Fibroblast of skin of left quadriceps (primary cell): ENCODE measurements at places on chromosomes 5 and 9.

DNA sequence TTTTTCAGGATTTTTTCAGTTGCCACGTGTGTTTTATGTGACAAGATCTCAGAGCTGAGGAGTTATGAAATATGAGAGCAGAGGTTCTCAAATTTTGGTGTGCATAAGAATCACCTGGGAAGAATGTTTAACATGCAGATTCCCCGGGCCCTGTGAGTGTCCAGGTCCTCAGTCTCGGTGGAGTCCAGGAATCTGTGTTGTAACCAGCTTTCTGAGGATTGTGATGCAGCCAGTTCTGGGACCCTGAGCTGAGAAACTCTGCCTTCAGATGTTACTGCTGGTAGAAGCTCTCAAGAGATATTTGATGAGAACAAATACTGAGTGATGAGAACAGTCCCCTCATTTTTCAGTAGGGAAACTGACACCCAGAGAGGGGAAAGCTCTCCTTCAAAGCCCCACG, 102.8 kb upstream of the SAP30L start:
- DNase-seq: no peak

DNA sequence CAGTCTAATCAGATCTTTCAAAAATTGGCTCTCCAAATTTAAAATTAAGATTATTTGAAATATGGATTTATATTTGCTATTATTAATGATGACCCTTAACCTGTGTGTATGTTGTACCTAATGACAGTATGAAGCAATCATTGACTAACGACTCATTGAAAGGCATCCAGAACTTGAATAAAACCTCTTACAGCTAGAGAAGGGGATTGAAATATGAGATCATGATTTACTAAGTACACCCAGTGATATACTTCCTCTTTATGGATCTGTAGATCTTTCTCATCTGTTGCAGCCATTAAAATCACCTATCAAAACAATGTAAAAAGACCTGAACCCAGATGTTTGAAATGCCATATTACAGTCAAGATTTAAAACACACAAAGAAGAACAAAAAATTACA, 126.5 kb downstream of the RPS23 start:
- DNase-seq: no peak

DNA sequence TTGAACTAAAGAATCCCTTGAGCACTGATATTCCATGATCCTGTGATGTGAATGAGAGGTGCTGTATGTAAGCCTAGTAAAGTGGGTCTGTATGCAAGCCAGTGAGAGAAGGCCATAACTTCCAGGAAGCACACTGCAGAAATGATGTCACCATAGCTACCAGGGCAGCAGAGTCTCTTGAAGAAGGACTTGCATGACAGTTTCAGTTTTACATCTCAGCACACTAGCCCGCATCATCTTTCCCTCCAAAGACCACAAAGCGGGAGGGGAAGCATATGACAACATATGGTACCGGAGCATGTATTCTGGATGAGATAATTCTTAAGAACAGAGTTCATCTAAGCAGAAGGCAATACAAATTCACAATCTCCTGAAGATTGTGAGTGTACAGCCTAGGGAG, 37.6 kb upstream of the MAST4 start:
- no peak for DNase-seq

DNA sequence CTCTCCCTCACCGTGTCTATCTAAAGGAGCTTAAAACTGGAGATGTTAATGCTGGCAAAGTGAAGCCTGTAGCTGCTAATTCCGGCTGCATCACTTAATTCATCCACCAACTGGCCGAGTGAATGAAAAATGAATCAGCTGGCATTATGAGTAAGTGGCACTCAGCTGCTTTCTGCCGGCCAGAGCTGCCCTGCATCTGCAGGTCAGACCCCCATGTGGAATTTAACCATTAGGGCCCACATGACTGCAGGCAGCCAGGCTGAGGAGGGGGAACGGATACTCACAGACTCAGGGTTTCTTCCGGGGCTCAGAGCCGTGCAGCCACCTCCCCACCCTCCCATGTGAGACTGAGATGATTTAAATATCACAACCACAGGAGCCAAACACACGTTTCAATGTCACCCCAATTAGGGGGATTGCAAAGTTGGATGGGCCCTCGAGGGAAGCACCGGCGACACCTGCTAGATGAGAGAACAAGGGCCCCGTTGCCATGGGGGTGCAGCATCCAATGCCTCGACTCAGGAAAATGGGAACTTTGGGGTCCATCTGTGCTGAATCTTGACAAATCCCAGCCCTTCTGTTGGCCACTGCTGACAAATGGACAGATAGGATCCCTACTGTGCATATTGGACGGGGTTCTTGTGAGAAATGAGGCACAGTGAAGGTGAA, 115.6 kb upstream of the ALDH1B1 start:
- DNase-seq: no peak

- no peak for DNase-seq
Observed at GRCh38 chr9:131080589-131080988, 15.7 kb upstream of the AIF1L start.

GRCh38 chr5:99004960-99005359, 76.2 kb upstream of the CHD1 start:
- no peak for DNase-seq

GRCh38 chr5:6868171-6868570, 154.9 kb downstream of the TENT4A start:
- DNase-seq: no peak

DNA sequence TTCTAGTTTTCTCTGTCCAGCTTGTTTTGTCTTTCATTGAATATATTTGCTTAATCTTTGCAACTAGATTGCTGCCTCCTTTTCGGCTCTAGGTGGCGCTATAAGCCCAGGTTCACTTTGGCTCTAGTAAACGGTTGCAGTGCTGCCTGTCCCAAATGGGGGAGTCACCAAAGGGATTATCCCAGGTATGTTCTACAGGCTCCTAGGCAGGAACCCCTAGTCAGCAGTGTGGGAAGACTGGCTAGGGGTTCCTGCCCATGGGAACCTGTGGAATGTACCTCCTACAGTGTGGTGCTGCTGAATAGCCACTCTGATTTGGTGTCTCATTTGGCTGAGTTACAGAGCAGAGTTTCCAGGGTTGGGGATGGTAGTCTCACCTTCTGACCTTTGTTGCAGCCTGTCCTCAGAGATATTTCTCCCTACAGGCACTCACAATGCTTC, 85.2 kb downstream of the ARSB start:
- DNase-seq: no peak

- no peak for DNase-seq
Observed at GRCh38 chr5:175561085-175561484, 82.7 kb downstream of the SFXN1 start.

DNA sequence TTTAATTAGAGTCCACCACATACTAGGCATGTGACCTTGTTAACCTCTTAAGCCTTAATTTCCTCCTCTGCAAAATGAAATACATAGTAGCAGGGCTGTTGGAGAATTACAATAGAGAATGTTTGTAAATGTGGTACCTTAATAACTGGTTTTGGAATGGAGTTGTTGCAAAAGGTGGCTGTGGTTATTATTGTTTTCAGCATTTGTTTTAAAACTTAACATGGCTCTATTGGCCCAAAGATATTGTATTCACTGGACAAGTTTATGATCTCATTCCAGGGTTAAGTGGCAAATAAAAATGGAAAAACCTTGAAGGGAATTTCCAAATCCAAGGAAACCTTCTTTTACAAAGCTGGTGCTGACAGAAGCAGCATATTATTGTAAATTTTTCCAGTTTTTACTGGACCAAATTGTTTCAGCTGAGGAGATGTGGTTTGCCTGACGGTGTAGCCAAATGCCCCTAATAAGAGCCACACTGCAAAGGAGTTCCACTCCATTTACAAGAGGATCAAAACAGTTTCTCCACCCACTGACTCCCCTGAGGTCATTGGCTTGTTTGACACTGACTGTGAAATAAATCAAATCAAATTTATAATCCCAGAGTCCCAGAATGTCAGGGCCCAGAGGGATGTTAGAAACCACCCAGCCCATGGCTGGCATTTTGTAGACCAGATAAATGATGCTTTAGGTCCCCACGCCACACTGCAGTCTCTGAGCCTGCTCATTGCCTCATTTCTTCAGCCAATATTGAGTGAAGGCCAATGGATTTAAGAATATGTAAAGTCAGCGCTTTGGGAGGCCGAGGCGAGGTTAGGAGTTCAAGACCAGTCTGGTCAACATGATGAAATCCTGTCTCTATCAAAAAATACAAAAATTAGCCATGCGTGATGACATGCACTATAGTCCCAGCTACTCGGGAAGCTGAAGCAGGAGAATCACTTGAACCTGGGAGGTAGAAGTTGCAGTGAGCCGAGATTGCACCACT, 45.2 kb downstream of the ADRA1B start:
- DNase-seq: no peak

- no peak for DNase-seq
Observed at GRCh38 chr5:56637321-56637920, 177.9 kb upstream of the MAP3K1 start.

DNA sequence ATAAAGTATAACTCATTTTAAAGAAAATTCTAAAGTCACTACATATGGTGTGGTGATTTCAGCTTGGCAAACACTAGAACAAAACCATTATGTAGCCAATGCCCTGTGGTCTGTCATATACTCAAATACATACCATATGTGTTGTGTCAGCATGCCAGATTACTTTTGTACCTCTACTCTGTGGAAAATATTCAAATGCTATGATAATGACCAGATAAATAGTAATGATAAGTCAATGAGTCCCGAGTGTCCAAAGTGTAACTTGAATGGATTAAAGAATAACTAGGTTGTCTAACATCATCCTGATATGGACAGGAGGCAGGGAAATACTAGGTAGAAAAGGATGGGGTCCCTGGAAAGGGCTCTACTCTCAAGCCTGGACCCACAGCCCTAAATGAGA, 58.0 kb upstream of the IL6ST start:
- no peak for DNase-seq

DNA sequence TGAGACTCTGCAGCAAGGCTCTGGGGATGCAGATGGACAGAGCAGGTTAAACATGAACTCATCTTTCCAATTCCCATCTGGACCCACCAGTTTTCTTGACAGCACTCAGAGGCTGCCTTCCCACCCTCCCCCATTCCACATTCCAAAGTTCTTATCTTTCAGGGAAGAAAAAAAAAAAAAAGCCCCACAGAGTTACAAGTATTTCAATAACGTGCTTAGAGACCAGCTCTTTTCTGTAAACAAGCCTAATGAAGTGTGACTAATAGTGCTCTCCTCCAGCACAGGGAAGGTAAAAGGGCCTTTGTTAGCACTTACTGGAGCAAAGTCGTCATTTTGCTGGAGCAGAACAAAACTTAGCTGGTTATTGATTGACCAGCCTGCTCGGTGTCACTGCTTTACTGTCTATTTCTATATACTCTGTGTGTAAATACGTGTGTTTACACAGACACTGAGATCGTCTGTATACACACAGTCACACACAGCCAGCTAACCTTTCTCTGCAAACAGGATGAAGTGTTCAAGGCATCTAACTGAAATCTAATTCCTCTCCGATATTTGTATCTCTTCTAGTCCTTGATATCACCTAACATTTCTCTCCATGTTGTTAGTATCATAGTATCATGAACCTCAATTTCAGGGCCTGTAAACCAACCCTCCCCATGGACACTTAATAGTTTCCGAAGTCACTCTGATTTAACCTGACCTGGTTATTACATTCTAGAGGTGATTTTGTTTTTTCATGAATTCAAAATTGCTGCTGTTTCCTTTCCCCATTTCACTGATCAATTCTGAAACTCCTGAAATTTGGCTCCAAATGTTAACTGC, 84.9 kb downstream of the ZNF608 start:
- DNase-seq: peak; percentile 83

DNA sequence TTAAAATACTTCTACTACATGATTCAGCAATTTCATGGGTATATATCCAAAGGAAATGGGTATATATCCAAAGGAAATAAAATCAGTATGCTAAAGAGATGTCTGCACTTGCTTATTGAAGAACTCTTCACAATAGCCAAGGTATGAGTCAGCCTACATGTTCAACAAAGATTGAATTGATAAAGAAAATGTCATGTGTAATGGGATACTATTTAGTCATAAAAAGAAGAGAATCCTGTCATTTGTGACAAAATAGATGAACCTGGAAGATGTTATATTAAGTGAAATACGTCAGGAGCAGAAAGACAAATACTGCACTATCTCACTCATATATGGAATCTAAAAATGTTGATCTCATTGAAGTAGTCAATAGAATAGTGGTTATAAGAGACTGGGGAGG, 944.5 kb upstream of the CTNND2 start:
- DNase-seq: no peak

GRCh38 chr5:80069251-80069800, 34.2 kb downstream of the THBS4 start:
- DNase-seq: peak; percentile 13

- DNase-seq: peak; percentile 63
Observed at GRCh38 chr9:108786901-108787689, 68.7 kb downstream of the ACTL7B start.

GRCh38 chr5:149126906-149127305, 14.4 kb upstream of the ABLIM3 start:
- no peak for DNase-seq

DNA sequence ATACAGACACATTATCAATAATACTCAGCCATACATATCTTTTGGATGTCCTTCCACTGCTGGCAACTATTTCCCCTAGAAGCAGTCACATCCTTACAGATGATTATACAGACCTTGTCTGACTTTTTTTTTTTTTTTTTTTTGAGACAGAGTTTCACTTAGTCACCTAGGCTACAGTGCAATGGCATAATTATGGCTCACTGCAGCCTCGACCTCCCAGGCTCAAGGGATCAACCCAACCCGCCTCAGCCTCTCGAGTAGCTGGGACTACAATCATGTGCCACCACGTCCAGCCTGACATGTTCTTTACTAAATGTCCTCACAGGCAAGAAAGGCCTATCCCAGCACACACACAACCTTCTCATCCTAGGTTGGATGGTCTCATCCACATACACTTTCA, 24.0 kb downstream of the NR6A1 start:
- DNase-seq: no peak

DNA sequence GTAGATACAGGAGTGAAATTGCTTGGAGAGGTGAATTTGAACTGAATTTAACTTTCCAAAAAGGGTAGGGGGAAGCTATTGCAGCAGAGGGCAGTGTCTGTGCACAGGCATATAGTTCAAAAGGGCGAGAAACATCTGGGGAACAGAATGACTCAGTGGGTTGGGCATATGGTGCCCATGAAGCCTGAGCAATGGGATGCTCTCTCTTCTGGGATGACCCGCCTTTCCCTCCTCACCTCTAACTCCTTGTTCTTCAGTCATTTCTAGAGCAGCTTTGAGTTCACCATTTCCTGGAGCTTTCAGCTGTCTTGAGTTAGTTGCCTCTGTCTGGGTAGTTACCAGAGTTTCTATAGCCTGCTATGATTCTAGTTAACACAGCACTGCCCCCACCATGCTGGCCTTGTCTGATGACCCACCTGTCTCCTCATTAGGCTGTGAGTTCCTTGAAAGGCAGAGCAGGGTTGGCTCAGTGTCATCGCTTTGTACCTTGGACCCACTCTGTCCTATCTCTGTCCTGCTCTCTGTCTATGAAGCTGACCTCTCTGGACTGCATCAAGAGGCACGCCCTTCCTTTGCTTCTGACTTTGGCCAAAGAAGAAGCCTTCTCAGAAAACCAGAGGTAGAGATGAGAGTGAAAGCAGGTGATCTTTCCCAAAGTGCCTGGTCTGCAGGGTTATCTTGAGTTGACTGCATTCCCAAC, 299.6 kb upstream of the KLF4 start:
- DNase-seq: no peak

- no peak for DNase-seq
Observed at GRCh38 chr5:31574772-31575171, 42.7 kb downstream of the C5orf22 start.

GRCh38 chr5:162160401-162160800, 92.8 kb downstream of the GABRG2 start:
- no peak for DNase-seq
